COR-L47 (cell line): ENCODE measurements at places on chromosomes 12 and 14.

DNA sequence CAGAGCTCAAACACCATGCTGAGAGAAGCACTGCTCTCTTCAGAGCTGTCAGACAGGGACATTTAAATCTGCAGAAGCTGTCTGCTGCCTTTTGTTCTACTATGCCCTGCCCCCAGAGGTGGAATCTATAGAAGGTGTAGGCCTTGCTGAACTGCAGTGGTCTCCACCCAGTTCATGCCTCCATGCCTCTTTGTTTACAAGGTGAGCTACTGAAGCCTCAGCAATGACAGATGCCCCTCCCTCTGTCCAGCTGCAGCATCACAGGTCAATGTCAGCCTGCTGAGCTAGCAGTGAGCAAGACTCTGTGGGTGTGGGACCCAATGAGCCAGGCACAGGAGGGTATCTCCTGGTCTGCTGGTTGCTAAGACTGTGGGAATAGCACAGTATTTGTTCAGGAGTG is 25.4 kb upstream of the CCDC198 start:
- no peak for DNase-seq

GRCh38 chr14:59346329-59346728 is 118.9 kb downstream of the GPR135 start:
- DNase-seq, result no peak

- no peak for DNase-seq
These were observed 361.8 kb downstream of the TMEM121 start for GRCh38 chr14:105888151-105888550.

GRCh38 chr12:123346946-123347345 is 17.7 kb downstream of the SBNO1 start:
- no peak for DNase-seq

DNA sequence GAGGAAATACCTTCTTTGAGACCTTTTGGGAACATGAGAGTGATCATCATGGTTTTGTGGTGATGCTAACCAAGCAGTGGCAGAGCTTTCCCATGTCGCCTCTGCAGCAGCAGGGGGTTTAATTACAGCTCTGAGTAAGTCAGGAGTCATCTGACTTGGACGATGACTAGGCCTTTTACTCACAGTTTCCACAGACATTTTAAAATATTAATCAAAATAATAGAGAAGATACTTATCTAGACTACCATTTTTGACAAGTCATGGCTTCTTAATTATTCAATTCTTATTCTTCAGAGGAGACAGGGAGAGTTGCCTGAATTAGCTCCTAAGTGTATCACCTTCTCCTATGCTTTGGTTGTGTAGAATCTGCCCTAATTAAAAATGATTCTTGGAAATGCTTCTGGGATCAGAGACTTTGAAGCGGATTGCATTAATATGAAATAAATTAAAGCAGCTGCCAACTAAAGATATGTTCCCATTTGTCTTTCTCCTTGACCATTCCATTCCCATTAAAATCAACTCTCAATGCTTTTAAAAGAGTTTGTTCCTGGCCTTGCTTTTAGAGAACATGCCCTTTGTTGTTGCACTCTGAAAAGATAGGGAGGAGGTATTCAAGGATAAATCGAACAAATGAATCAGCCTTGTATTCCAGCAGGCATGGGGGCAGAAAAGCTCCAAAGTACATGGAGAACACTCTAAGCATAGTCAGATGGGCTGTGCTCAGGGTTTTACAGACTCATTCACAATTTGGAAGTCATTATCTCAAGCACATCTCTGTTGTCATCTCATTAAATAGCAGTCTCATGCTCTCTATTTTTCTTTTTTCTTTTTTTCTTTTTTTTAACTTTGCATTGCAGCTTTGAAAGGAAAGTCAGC is 7.7 kb upstream of the IFNG-AS1 start:
- peak; percentile 11 for DNase-seq

- DNase-seq, result peak; percentile 84
These were observed 53.1 kb downstream of the SIX6 start for GRCh38 chr14:60561845-60562746.

- peak; percentile 70 for DNase-seq
These were observed 57.9 kb downstream of the TRPV4 start for GRCh38 chr12:109775172-109775881.

DNA sequence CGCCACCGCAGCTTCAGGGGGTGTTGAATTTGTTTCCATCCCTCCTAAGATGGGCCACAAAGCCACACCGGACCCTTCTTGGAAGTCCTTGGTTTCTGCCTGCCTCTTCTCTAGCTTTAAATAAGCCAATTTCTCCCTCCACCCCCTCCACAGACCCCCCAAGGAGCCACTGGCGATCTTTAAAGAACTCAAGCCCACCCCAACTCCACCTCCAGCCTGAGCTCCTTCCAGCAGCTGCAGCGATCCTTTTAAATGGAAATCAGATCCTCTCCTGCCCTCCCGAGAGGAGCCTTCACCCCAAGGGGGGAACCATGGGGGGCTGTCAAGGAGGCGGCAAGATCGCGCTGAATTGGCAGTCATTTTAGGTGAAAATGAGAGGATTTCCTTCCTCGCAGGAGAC is 133.1 kb downstream of the NCOR2 start:
- no peak for DNase-seq

GRCh38 chr12:58095002-58095401 is 153.6 kb downstream of the ATP23 start:
- no peak for DNase-seq

DNA sequence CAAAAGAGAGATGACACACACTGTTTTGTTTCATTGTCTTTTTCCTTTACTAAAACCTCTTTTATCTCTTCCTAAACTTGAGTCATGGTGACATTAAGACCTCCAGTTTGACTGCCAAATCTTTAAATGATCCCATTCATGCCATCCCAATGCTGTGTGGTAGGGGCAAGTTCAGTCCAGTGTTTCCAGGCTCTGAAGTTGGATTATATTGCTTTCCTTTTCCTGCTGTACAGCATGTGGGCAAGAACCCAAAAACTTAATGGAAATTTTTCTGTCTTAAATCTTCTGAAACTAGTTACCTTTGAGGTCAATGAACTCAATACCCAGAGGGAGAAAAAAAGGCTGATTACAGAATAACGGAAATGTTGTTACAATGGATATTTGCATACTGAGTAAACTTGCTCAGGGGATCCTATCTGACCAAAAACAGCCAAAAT is 187.1 kb upstream of the FAR2 start:
- no peak for DNase-seq

- DNase-seq, result no peak
These were observed 141.6 kb upstream of the AVPR1A start for GRCh38 chr12:63292471-63293221.

DNA sequence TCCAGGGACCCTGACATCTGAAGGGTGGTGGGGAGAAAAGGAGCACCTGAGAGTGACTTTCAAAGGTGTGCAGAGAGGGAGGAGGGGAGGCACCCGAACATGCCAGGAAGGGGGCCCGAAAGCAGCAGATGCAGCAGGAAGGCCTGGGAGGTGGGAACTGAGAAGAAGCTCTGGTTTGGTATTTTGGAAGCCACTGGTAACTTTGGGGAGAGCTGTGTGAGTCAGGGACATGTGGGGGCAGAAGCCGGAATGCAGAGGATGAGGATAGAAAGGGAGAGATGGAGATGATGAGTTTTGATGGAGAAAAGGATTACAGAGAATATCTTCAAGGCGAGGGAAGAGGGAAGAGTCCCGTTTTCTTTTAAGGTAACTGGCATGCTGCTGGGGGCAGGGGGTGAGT is 50.1 kb downstream of the NRXN3 start:
- DNase-seq, result no peak

- DNase-seq, result no peak
These were observed 54.3 kb downstream of the DRAM1 start for GRCh38 chr12:101931498-101932326.

DNA sequence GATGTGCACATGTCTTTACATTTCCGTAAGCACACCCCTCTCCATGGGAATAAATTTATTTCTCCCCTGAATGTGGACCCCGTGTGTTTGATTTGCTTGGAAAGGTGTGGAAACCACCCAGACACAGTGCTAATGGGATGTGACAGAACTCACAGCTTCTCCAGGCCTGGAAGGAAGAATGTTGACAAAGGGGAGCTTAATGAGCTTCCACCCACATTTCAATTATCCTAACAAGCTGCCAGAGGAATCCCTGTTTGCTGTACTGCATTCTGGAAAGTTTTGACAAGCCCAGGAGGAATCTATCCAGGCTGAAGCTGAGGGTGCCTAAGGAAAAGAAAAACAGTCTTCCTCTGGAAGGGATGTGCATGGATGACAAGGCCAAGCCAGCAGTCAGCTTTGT is 51.2 kb upstream of the CCDC60 start:
- no peak for DNase-seq

DNA sequence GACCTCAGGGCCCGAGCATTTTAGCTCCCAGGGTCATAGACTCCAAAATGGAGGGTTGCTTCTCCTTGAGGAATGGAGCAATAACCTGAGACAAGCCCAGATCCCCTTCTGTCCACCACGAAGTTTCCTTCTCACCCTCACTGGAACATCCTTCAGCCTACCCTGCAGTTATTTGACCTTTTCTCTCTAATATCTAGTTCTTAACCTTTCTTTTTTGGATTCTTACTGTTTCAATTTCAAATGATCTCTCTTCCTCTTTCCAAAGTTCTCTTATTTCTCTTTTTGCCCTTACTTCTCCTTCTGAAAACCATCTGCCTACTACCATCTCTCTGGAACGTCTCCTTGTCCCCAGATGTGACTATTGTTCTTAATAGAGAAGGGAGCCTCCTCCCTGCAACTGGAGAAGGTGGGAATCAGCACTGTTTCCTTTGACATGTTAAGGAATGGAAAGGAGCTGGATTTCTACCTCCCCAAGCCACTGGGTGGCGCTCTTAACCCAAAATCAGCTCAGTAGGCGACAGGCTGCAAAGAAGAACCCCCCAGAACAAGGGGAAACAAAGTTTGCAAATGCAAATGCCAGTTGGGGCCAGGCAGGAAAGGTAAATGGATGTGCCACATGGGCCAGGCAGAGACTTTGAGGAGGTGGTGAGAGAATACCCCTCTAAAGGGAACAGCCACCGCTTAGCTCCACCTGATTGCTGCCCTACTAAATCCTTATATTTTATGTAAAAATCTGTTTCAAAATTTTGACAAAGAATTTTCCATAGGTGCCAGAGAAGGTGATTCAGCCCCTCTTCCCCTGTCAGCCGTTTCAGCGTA is 22.4 kb upstream of the PDE1B start:
- no peak for DNase-seq

GRCh38 chr14:72738161-72738611 is 155.7 kb downstream of the DPF3 start:
- no peak for DNase-seq

GRCh38 chr14:102949062-102949800 is 26.8 kb downstream of the AMN start:
- no peak for DNase-seq

DNA sequence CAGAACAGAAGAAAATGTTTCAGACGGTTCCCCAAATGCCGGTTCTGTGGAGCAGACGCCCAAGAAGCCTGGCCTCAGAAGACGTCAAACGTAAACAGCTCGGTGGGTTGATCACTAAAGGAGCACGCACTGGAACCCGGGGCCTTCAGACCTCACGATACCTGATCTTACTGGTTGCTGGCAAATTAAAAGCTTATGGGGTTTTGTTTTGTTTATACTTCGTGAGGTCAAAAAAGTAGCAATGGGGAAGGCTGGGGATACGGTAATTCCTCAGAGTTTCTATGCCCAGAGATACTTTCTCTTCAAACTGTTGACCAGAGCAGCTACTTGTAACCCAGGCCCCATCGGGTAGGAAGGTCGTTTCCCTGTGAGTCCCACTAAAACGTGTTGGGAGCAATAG is 1.7 kb downstream of the CDKN1B start:
- no peak for DNase-seq

GRCh38 chr12:94207849-94208621 is 59.7 kb downstream of the PLXNC1 start:
- DNase-seq, result no peak

GRCh38 chr14:54220704-54221431 is 175.9 kb upstream of the CDKN3 start:
- no peak for DNase-seq

- DNase-seq, result no peak
These were observed 20.1 kb downstream of the TSPAN9 start for GRCh38 chr12:3097186-3097804.

DNA sequence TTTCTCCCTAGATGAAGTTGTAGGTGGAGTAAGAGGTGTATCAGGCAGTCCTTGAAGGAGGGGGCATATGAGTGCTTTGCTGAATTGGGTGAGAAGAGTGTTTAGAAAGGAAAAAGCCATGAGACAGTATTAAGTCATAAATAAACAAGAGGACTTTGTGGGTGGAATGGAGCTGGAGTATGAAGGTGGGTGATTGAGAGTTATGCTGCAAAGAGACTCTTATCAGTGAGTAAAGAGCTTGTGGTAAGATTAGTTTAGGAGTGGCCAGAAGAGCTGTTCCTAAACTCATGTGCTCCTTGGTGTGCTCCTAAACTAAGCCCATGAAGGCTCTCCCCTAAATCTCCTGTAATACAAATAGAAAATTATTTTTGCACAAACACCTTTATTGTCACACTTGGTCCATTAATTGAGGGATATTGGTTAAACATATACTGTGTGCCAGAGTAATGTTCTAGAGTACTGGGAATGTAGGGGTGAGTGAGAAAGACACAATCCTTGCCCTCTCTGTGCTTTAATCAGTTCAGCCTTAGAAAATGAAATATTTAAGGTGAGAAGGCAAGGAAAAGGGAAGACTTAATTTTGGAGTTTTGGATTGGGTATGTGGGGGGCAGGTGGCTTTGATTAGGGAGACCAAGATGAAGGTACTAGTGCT is 9.8 kb downstream of the CHPT1 start:
- DNase-seq, result no peak

DNA sequence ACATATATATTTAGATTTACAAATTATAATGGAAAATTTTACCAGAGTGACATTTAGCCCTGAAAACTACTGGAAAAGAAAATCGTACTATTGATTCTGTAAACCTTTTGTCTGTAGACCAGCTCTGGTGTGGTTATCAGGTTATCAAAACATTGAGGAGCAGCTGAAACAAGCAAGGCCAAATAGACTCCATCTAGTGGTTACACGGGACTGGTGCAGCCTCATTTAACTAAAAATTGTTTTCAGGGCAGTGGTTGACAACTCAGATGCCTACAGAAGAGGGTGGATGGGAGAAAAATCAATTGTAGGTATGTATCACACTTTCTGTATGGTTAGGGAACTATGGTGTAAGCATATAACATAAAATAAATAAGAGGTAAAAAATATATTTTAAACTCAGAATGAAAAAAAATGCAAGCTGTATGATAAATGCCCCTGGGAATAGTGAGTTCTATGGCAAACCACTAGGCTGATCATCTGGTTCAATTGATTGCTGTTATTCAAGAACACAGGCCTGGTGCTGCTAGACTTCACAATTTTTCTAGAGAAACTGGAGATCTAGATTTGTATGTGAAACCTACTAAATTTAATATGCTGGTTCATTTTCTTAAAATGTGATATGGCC is 51.2 kb downstream of the ACSS3 start:
- peak; percentile 47 for DNase-seq

- no peak for DNase-seq
These were observed 40.4 kb downstream of the EGLN3 start for GRCh38 chr14:33910435-33910834.

DNA sequence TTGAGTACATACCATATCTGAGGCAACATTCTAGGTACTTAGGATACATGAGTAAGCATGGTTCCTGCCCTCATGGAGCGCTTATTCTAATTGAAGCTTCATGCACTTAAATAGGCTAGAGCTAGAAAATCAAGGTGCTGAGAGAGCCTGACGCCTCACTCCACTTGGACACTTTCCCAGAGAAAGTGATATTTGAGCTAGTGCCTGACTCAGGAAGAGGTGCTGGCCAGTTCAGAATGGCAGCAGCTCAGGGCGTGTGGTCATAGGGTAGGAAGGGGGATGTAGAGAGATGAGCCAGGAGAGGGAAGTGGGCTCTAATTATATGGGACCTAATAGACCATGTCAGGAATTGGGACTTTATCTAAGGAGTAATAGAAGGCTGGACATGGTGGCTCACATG is 33.3 kb downstream of the TULP3 start:
- no peak for DNase-seq
